ENCODE measurements at places on chromosomes 6 and 20.

DNA sequence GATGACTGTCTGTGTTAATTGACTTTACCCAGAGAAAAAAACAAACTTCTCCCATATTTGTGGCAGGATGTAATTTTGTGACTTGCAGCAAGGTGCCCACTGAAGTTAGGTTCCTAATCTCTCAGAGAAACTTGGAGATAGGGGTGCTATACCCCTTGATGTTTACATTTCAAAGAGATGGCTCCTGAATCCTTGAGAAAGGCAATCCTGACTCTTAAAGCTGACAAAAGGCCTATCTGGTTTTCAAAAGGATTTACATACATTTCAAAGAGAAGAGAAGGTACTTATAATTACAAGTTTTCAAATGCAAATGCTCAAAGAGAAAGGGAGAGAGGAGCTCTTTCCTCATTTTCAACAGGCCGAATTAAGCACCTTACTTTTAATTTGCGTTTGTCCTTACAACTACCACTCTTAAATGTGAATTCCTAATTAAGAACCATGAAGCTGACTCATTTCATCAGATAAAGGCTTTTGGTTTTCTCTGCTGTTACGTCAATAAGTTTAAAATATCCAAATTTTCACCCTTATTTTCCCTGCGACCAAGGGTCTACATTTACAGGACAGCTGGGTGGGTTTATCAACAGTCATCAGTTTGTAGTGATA is 711.8 kb upstream of the MAP3K7 start:
- DNase-seq: no peak

DNA sequence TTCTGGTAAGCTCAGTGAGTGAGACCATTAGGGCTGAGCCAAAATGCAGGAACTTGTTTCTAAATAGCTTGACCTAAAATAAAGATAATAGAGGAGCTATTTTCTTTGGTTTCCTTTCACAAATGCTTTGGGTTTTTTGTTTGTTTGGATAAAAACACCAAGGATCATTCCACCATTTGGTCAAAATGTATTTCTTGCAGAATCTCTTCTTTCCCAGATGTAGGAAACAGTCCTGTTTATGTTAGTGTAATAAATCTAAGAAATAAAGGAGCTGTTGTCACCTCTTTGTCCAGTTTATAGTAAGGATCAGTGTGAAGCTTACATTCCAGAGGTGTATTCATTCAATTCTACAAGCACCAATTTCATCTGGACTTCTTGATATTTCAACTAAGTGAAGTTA is 297.8 kb downstream of the GJA1 start:
- no peak for DNase-seq

GRCh38 chr20:17300113-17300512 is 73.3 kb downstream of the PCSK2 start:
- DNase-seq: no peak

DNA sequence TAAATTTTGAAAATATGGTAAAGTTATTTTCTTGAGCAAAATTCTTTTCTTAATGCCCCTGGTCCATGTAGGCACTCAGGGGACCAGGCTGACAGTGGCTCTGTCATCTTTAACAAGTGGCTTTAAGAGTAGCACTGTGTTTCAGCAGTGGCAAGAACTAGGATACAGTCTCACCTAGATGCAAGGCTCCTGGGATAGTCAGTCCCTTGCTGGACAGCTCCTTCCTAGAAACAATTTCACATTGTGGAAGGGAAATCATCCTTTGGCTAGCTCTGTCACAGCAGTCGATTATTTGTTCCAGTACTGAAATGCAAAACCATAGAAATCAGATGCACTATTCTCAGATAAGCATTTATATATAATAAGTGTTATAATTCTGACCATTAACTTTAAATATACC is 175.4 kb upstream of the KCNQ5 start:
- no peak for DNase-seq

GRCh38 chr6:89985751-89986493 is 91.7 kb downstream of the GJA10 start:
- DNase-seq: no peak

GRCh38 chr6:33391922-33392594 is 435 bp downstream of the KIFC1 start:
- no peak for DNase-seq

DNA sequence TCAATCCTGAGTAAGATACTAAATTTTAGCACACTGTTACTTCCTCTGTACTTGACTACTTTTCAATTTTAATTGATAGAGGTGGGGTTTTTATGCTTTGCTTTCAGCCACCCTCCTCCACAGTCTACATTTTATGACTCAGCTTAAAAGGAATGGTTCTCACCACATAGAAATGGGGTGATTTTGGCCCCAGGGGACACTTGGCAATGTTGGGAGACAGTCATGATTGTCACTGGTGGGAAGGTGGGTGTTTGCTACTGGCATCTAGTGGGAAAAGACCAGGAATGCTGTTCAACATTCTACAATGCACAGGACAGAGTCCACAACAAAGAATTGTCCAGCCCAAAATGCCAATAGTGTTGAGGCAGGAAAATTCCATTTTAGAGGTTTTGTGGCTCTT is 71.3 kb downstream of the PCSK2 start:
- no peak for DNase-seq

DNA sequence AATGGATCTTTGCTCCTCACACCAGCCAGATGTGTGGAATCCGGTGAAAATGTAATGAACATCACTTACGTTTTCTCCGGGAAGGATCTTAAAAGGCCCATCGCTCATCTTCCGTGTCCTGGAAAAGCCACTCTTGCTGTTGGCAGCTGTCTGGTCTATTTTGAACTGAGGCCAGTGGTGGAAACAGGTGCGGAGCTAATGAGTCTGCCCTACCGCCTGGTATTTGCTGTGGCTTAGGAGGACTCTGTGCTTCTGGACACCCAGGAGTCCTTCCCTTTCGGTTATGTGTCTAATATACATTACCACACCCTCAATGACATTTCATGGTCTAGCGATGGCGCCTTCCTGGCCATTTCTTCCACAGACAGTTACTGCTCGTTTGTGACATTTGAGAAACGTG is 264.2 kb upstream of the PREP start:
- DNase-seq: no peak

- no peak for DNase-seq
Measured at GRCh38 chr6:35368038-35368887, 25.9 kb downstream of the PPARD start.

GRCh38 chr6:157182503-157183264 is 140.6 kb downstream of the TMEM242 start:
- no peak for DNase-seq

DNA sequence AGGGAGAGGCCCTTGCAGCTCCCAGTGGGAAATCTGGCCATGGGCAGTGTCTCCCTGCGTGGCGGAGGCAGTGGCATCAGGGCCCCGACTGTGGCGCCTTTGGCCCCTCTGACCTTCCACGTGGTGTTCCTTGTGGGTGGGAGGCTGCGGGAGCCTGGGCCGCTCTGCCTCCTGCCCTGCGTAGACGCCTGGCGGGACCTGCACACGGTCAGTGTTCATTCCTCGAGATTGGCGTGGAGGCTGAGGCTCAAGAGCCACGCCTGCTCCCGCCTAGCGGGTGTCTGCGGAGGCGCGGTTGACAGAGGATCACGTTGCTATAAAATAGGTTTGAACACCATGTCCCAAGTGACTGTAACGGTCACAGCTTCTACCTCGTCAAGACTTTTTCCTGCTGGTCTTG is 14.0 kb downstream of the COL9A3 start:
- no peak for DNase-seq

DNA sequence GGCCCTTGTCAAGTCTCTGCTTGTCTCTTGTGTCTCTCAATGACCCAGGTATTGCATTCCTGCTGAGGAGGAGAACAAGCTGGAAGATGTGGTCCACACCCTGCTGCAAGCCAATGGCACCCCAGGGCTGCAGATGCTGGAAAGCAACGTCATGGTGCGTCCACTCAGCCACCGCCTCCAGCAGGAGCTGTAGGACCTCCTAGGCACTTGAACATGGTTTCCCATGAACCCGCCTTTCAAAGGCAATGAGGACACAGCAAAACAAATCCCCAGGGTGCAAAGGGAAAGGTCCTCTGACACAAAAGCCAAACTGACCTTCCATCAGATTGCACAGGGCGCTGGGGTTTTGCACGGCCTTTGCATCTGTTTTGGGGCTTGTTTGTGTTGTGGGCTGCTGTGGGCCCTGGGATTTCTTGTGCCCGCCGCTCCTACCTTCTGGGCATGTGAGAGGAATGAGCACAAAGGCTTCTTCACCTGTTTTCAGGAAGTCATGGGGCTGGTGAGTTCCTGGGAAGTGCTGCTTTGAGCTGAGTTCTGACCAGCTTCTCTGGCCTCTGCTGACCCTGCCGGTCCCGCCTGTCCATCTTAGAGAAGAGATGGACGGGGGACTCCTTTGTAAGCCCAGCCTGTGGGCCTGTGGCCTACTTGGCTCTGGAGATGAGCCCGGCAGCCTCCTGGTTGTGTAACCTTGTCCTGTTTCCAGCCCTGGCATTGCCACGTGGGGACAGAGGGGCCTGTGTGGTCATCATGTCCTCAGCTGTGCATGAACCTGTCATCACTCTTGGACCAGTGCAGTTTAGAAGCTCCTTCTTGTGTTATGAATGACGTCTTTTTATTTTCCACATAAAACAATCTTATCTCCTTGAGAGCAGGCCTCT is 151.3 kb downstream of the DTNBP1 start:
- no peak for DNase-seq

DNA sequence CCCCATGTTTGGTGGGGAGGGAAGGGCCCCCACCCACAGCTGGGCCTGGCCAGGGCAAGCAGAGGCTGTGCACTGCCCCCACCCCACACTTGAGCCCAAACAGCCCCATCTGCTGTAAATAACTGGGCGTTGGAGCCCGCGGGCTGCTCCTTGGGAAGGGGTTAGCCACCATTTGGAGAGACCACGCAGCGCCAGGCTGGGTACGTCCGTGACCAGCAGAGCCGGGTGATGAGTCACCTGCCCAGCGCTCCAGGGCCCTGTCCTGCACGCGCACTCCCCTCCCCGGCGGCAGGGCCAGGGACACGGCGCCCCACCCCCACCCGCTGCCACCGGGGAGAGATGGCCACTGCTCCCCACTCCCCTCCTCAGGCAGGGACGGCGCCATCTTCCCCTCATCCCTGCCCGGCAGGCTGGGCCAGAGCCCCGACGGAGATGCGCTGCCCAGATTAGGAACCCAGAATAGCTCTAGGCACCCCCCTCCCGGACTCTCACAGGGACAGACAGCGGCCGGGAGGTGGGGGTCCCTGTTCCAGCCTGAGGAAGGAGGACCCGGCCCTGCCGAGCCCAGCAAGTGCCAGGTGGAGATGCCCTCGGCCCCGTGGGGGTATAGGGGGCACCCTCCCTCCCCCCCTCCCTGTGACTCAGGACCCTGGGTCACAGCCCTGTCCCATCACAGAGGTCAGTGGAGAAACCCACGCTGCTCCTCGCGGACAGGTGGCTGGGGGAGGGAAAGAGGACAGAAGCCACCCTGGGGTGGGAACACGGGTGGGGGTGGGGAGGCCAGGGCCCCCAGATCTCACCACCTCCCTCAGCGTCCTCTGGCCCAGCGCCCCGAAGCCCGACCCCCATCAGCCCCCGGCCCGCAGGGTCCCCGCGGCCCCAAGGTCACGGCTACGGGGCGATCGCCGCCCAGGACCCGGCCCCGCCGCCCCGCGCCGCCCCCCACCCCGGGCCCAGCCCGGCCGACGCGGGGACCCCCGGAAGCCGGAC is 642 bp downstream of the EEF1A2 start:
- no peak for DNase-seq

GRCh38 chr6:133242637-133243585 is 1.8 kb downstream of the EYA4 start:
- DNase-seq: no peak

GRCh38 chr6:136440203-136440602 is 110.0 kb downstream of the MAP7 start:
- no peak for DNase-seq

GRCh38 chr20:24981282-24981681 is 11.3 kb downstream of the APMAP start:
- DNase-seq: no peak

DNA sequence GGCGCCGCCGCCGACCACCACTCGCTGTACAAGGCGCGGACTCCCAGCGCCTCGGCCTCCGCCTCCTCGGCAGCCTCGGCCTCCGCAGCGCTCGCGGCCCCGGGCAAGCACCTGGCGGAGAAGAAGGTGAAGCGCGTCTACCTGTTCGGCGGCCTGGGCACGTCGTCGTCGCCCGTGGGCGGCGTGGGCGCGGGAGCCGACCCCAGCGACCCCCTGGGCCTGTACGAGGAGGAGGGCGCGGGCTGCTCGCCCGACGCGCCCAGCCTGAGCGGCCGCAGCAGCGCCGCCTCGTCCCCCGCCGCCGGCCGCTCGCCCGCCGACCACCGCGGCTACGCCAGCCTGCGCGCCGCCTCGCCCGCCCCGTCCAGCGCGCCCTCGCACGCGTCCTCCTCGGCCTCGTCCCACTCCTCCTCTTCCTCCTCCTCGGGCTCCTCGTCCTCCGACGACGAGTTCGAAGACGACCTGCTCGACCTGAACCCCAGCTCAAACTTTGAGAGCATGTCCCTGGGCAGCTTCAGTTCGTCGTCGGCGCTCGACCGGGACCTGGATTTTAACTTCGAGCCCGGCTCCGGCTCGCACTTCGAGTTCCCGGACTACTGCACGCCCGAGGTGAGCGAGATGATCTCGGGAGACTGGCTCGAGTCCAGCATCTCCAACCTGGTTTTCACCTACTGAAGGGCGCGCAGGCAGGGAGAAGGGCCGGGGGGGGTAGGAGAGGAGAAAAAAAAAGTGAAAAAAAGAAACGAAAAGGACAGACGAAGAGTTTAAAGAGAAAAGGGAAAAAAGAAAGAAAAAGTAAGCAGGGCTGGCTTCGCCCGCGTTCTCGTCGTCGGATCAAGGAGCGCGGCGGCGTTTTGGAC is 2.0 kb downstream of the SOX4 start:
- DNase-seq: no peak

DNA sequence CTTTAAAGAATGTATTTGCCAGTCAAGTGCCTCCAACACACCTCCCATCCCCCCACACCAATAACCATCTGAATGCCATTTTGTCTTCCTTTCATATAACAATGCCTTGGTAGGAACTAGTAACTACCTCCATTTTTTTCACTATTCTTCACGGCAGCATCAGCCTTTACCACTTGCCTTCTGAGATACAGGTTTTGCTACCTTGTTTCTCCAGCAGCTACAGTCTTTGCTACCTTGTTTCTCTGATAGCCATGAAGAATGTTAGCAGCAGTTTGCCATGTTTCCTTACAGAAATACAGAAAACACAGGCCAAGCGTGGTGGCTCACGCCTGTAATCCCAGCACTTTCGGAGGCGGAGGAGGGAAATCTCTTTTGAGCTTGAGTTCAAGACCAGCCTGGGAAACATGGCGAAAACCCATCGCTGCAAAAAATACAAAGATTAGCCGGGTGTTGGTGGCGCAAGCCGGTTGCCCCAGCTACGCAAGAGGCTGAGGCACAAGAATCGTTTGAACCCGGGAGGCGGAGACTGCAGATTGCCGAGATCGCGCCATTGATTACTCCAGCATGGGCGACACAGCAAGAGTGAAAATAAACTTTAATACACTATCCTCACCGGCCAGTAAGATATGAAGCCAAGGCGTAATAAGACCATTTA is 100.9 kb downstream of the HFE start:
- no peak for DNase-seq

DNA sequence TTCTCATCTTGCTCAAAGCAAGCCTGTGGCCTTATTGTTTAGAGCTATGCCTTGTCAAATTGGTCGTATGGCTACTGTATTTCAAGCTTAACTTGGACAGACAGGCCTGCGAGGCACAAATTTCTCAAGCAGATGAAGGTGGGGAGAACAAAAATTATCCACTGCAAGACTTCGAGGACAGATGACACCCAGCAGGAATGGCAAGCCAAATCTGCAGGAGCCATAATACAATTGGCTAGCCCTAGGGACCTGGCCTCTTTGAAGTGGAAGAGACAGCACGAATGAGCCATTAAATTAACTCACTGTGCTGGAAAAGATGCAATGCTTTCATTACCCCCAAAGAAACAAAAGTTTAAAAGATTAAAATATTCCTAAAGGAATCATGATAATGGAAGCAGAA is 5.0 kb upstream of the BLOC1S5 start:
- DNase-seq: no peak

Measured in tibial artery (tissue), 4 donors.